ENCODE measurements at places on chromosomes 16 and 17. TPM values are rescaled to one million over a fixed set of nuclear protein-coding genes. Genes with fewer than 3 reads are reported as not detected.
A peak's percentile ranks its signal among the peaks of the same experiment; 100 is the strongest.

The SNAI3 gene
- 9.0 TPM for polyA plus RNA-seq

The INCA1 gene
- 0.41 TPM for polyA plus RNA-seq

The NLRC3 gene
- polyA plus RNA-seq, result 8.5 TPM

The SLC5A11 gene
- not detected for polyA plus RNA-seq

The KRTAP4-6 gene
- not detected for polyA plus RNA-seq

The CFAP52 gene
- polyA plus RNA-seq, result not detected

DNA sequence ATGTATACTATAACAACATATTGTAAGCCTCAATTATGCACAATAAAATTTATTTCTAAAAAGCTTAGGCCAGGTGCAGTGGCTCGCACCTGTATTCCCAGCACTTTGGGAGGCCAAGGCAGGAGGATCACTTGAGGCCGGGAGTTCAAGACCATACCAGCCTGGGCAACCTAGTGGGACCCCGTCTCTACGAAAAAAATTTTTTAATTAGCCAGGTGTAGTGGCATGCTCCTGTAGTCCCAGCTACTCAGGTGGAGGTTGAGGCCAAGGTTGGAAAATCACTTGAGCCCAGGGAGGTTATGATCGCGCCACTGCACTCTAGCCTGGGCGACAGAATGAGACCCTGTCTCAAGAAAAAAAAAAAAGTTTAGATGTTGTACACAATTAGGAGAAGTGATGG is 45.5 kb downstream of the VMP1 start:
- H3K27me3 ChIP-seq, result no peaks in the 10 kb centered on the region
- DNase-seq, result no peak
- no peak overlapping the region for H3K27ac ChIP-seq
- H3K36me3 ChIP-seq, result no peaks in the 10 kb centered on the region

GRCh38 chr17:59769887-59770286 is 62.4 kb downstream of the VMP1 start:
- no peaks in the 10 kb centered on the region for H3K27me3 ChIP-seq
- no peak for DNase-seq
- no peaks in the 10 kb centered on the region for H3K4me1 ChIP-seq

DNA sequence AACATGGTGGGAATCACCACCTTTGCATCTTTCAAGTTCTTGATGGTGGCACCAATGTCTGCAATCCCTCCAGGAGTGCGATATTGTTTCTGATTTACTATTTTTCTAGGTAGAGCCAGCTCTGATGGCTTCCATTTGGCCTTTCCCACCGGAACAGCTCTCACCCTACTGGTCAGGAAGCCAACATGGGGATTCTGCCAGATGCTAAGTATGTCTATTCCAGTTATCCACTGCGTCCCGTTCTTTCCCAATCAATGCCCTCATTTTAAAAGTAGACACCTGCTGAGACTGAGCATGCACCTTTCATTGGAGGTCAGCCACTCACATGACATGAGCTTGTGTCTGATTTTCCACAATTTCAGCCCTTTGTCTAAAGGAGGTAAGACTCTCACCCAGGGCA is 23.5 kb downstream of the ZZEF1 start:
- H3K4me3 ChIP-seq, result no peak overlapping the region
- no peaks in the 10 kb centered on the region for H3K4me1 ChIP-seq
- H3K36me3 ChIP-seq, result peaks cover 13% of the 10 kb centered on the region
- DNase-seq, result no peak
- H3K27ac ChIP-seq, result no peak overlapping the region
- no peaks in the 10 kb centered on the region for H3K27me3 ChIP-seq

- no peak overlapping the region for H3K27ac ChIP-seq
- H3K4me3 ChIP-seq, result no peak overlapping the region
- no peaks in the 10 kb centered on the region for H3K4me1 ChIP-seq
- DNase-seq, result no peak
Measured at GRCh38 chr16:87150681-87151280, 166.4 kb downstream of the C16orf95 start.

DNA sequence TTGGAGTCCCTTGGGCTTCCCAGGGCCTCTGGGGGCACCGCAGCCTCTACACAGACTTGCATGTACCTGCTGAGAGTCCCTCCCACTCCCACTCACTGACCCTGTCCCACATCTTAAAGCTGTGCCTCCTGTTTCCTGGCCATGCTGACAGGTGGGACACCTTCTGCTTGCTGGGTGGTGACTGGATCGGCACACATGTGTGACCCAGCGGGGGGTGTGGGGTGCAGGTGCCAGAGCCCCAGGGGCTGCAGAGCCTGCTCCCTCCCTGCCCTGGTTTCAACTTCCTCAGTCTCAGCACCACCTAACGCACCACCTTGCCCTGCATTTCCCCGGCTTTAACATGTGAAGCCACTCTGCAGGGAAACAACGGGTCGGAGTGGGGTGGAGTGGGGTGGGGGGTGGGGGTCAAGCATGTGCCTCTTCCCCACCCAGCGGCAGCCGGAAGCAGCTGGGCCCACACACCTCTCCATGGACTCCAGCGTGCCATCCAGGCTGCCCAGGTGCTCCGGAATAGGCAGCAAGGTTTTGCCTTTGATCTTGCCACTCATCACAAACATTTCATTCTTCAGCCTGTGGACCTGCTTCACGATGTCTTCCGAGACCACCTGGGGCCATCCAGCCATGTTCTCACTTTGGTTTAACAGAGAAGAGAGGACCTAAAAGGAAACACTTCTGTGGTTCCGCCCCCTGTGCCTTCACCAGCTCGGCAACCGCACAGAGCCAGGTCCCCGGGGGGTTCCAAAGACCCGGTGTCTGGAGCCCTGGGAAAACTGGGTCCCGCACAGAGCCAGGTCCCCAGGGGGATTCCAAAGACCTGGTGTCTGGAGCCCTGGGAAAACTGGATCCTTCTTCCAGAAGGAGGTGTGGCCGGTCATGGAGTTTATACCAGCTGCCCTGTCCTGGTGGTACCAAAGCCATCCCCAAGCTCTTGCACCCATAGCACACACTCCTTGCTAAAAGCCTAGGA is 4.7 kb downstream of the DNAH17 start:
- H3K27me3 ChIP-seq, result peaks cover 12% of the 10 kb centered on the region
- no peak overlapping the region for H3K4me3 ChIP-seq
- H3K27ac ChIP-seq, result no peak overlapping the region
- peak; percentile 8 for DNase-seq
- H3K4me1 ChIP-seq, result peaks cover 4% of the 10 kb centered on the region
- no peaks in the 10 kb centered on the region for H3K36me3 ChIP-seq

GRCh38 chr16:28259091-28259780 is 33.1 kb upstream of the SBK1 start:
- H3K4me3 ChIP-seq, result no peak overlapping the region
- no peaks in the 10 kb centered on the region for H3K4me1 ChIP-seq
- peaks cover 62% of the 10 kb centered on the region for H3K27me3 ChIP-seq

- no peaks in the 10 kb centered on the region for H3K4me1 ChIP-seq
- H3K4me3 ChIP-seq, result no peak overlapping the region
- H3K27me3 ChIP-seq, result peaks cover 6% of the 10 kb centered on the region
- DNase-seq, result no peak
- no peak overlapping the region for H3K27ac ChIP-seq
- H3K36me3 ChIP-seq, result no peaks in the 10 kb centered on the region
Measured at GRCh38 chr16:86850670-86851069, 272.3 kb downstream of the FOXL1 start.

GRCh38 chr17:4862720-4863119 is 29.6 kb downstream of the MINK1 start:
- H3K27ac ChIP-seq, result no peak overlapping the region
- H3K4me1 ChIP-seq, result peaks cover 9% of the 10 kb centered on the region

GRCh38 chr16:11164482-11165270 is 91.3 kb downstream of the SOCS1 start:
- H3K36me3 ChIP-seq, result peaks cover 16% of the 10 kb centered on the region
- no peak for DNase-seq
- H3K27me3 ChIP-seq, result no peaks in the 10 kb centered on the region
- H3K27ac ChIP-seq, result no peak overlapping the region
- no peak overlapping the region for H3K4me3 ChIP-seq

GRCh38 chr17:38916771-38917170 is 8.6 kb upstream of the LASP1NB start:
- H3K4me3 ChIP-seq, result no peak overlapping the region
- no peak overlapping the region for H3K27ac ChIP-seq
- no peak for DNase-seq
- no peaks in the 10 kb centered on the region for H3K27me3 ChIP-seq
- H3K36me3 ChIP-seq, result peaks cover 23% of the 10 kb centered on the region

DNA sequence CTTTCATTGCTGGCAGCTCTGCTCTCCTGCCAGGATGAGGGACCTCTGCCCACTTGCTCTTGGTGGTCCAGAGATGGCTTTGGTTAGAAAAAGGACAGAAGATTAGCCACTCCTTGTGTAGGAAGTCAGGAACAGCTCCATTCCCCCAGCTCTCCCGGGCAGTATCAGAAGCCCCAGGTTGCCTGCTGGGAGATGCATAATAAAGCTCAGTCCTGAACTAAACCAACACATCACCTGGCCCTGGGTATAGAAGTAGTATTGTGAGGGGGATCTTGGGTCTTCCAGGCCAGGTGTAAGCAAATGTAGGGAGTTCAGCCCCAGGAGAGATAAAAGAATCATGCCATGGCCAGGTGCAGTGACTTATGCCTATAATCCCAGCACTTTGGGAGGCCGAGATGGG is 52.4 kb downstream of the NEUROD2 start:
- H3K27ac ChIP-seq, result no peak overlapping the region
- no peak overlapping the region for H3K4me3 ChIP-seq
- no peaks in the 10 kb centered on the region for H3K27me3 ChIP-seq
- H3K4me1 ChIP-seq, result peaks cover 25% of the 10 kb centered on the region
- peaks cover 35% of the 10 kb centered on the region for H3K36me3 ChIP-seq

DNA sequence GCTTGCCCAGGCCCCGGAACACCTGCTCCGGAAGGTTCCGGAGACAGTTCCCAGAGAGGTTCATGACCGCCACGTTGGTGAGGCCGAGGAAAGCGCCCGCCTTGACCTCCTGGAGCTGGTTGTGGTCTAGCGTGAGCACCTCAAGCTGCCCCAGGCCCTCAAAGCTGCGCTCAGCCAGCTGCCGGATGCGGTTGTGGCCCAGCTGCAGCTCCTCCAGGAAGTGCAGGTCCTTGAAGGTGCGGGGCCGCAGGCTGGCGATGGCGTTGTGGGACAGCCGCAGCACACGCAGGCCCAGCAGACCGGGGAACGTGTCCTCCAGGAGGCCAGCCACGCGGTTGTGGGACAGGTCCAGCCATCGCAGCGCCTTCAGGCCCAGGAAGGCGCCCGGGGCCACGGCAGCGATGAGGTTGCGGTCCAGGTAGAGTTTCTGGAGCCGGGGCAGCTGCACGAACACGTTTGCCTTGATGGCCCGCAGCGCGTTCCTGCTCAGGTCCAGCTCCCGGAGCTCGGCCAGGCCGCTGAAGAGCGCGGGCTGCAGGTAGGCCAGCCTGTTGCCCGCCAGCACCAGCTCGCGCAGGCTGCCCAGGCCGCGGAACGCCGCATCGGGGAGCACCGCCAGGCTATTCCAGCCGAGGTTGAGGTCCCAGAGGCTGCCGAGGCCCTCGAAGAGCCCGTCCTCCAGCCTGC is 2.1 kb downstream of the IGFALS start:
- peaks cover 6% of the 10 kb centered on the region for H3K4me1 ChIP-seq
- H3K36me3 ChIP-seq, result no peaks in the 10 kb centered on the region
- no peak for DNase-seq
